ENCODE measurements at places on chromosomes 5 and 9. TPM values are rescaled to one million over a fixed set of nuclear protein-coding genes. Genes with fewer than 3 reads are reported as not detected.

DNA sequence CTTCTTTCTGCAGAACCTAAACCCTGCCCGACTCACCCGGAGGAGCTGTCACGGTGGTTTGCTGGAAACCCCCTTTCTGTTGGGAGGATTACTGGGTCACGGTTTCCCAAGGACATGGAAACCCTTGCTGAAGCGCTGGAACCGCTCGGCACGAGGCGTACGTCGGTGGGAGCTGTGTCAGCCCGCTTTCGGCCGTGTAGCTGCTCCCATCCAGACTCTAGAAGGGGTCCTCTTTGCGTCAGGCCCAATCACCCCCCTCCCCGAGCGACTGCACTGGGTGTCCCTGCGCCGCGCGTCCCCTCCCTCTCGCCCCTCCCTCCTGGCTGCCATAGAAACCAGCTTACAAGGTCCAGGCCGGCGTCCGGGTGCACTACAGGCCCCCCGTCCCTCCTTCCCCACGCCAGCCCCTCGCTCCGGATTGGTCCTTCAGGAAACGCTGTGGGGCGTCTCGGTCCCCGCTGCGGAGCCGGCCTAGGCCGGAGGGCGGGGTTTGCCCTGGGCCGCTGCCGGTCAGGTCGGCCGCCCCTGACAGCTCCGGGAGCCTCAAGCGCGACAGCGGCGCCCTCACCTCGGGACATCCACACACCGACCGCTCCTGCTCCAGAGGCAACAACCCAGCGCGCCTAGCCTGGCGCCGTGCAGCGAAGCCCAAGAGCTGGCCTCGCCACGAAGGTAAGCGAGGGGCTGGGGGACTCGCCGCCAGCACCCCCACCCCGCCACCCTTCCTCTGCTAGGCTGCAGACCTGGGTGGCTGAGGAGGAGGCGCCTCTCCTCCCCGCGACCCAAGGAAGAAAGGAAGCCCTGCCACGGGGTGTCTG, at the start of gene NIM1K:
Gene NIM1K (plus strand): TSS at position 486 of the 818 bp plus-strand sequence. CDS start 53,551 bp downstream, outside the sequence.
- peak; percentile 91 for DNase-seq

DNA sequence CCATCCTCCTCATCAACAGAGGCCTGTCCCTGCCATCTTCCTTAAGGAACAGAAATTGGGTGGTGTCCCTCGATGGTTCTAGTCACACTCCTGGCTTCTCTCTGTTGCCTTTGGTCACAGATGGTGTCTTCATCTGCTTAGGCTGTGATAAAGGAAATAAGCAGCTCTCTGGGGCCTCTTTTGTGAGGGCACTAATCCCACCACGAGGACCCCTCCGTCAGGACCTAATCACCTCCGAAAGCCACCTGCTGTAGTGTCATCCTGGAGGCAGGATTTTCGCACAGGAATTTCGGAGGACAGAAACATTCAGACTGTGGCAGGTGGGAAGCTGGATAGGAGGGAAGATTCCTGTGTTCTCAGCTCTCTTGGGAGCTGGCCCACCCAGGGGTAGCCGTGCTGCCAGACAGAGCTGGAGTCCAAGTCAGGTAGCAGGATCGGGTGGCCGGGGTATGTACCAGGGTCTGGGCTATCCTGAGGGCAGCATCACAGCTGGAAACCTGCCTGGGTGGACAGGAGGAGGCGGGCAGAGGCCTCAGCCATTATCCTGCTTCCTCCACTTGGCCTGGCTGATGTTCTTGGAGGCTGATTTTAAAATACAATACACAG, 59.5 kb downstream of the ANKRD33B start:
- DNase-seq = no peak

- no peak for DNase-seq
Observed at GRCh38 chr9:116569111-116569510, 118.0 kb upstream of the TRIM32 start.

GRCh38 chr9:132293145-132293721, 61.6 kb downstream of the SETX start:
- DNase-seq = no peak

Gene TYRP1
- not detected for polyA plus RNA-seq

Gene TTLL11
- 6.8 TPM for polyA plus RNA-seq

- peak; percentile 73 for DNase-seq
Observed at GRCh38 chr9:106862110-106862820, 701 bp upstream of the ZNF462 start.

DNA sequence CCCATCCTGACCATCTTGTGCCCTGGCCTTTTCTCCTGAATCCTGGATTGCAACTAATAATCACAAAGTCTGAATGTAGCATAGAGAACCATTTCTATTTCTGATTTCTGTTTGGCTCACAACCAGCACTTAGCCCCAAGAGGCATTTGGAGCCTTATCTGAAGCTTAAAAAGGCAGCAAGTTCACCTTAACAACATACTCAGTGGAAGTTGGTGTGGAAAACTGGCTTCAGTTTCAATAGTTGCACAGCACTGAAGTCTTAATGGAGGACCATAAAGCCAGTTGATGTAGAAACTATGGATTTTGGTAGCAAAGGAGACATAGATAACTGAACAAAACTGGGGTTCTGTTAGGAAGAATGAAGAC, 574.1 kb downstream of the PSAT1 start:
- no peak for DNase-seq

Gene ENC1
- polyA plus RNA-seq = 23.9 TPM

GRCh38 chr5:17258431-17258830, 41.0 kb downstream of the BASP1 start:
- DNase-seq = no peak

Gene CARD6
- polyA plus RNA-seq = 0.03 TPM

Gene PCDHB2
- 1.6 TPM for polyA plus RNA-seq

GRCh38 chr5:159021901-159022556, 77.7 kb downstream of the EBF1 start:
- DNase-seq = peak; percentile 70

DNA sequence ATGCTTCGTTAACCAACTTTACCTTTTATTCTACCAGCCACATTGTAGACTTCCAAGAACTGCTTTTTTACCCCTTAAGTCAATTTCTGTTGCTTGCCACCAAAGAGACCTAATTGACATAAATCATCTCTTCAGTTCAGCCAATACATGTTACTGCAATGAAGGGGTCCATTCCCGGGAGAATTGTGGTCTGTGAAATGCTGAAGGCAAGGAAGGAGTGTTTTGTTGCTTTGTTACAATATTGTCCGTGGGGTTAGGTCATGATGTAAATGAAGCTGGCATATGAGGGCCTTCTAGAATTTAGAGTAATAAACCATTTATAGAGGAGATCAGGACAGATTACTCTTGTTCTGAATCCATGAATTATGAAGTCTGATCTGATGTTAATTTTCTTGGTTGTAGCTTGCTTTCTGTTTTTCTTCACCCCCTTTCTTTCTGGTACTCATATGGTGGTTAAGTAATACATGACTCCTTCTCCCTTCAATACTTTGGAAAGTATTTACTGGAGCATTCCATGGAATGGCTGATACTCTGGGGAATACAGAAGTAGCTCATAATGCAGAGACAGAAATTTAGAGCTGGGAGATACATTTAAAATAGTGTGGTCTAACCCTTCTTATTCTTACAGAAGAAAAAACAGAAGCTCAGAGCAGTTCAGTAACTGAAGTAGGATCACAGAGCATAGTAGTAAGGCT, 297.0 kb upstream of the CLINT1 start:
- no peak for DNase-seq

DNA sequence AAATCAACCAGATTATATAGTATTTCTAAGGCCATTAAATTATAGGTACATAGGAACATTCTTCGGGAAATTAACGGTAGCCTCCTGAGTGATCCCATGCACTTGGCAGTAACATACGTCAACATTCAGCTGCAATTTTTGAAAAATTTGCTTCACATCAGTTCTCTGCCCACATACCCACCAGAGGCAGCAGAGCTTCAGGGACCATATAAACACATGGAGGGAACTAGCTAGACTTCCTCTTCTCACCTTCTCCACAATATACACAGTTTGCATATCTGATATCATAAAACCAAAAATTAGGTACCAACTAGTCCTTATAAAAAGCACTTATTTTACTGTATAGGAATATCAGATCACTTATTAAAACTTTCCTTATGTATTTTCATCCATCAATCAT, 4.8 kb downstream of the PSIP1 start:
- no peak for DNase-seq

- DNase-seq = no peak
Observed at GRCh38 chr9:137621131-137621757, 2.4 kb downstream of the EHMT1 start.

DNA sequence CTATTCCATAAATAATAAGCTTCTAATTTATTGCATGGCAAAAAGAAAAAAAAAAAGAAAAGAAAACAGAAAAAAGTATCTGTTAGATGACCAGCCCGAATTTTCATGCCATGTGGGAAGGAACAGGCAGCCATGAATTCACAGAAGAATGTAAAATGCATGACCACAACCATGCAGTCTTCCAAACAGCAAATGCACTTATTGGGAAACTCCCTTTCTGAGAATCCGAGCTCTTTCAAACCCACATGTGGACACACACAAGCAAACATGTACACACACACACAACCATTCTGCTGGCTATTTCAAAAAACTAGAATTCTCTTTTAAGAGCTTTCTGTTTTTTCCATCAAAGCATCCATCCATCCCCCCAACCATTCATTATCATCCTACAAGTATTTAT, 236.1 kb downstream of the DNAH5 start:
- DNase-seq = no peak

- DNase-seq = no peak
Observed at GRCh38 chr5:174245516-174246075, 200.1 kb downstream of the NSG2 start.

DNA sequence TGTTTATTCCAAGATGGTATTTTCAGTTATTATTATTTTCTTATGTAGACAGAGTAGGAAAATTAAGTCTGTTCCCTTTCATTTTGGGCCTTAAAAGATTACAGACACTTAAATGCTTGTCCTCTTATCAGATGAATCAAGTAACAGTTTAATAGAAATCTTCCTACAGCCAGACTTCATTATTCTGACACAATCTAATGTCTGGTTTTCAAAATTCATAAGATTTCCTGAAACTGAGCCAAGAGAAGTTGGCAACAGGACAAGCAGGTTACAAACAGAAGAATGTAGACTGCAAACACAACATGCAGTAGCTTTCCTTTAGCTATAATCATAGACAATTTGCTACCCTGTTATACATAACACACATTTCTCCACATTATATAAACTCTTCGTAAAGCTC, 130.5 kb downstream of the FBXL17 start:
- DNase-seq = peak; percentile 10

DNA sequence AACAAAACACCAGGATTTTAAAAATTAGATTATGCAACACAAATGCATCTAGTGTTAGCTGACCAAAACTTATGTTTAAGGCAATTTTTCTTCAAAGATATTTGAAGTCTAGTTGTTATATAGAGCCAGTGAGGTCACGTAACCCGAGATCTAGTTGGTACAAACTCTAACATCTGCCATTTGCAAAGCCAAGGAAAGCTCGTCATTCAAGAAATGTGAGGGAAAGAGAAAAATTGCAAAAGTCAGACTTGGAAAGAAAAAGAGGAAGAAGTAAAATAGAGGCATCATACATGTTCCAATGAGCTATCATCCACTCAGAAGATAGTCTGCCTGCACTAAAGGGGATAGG, 293.4 kb upstream of the PUM3 start:
- no peak for DNase-seq

Gene SLC6A18
- polyA plus RNA-seq = not detected

- DNase-seq = no peak
Observed at GRCh38 chr5:113122053-113122452, 145.5 kb downstream of the DCP2 start.

DNA sequence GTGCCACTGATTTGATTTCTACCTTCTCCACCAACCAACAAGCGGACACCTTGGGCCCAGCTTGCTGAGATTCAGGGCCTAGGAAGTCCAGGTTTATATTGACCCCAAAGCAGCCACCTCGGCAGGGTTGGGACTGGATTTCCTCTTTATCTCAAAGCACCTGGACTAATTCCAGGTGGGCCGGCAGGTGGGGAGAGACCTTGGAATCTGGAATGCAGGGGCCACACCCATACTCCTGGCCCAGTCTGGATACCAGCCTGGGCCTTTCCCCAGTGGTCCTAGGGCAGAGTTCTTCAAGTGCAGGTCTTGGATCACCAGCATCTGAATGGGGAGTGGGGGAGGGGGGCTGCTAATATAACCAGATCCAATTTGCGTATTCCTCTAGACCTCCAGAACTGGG, 93.1 kb downstream of the PCDH1 start:
- DNase-seq = no peak

- no peak for DNase-seq
Observed at GRCh38 chr5:37197340-37198050, 51.7 kb downstream of the CPLANE1 start.

- no peak for DNase-seq
Observed at GRCh38 chr5:14286574-14287421, 143.7 kb downstream of the TRIO start.

GRCh38 chr5:54927097-54927746, 58.2 kb downstream of the ESM1 start:
- no peak for DNase-seq

Gene IFNA8
- not detected for polyA plus RNA-seq

Gene PROB1
- polyA plus RNA-seq = 0.44 TPM

GRCh38 chr5:88887342-88887741, 4.4 kb upstream of the MEF2C start:
- no peak for DNase-seq

- DNase-seq = no peak
Observed at GRCh38 chr5:171314728-171315385, 5.8 kb downstream of the TLX3 start.

- DNase-seq = no peak
Observed at GRCh38 chr5:96254980-96255691, 177.9 kb downstream of the PCSK1 start.

GRCh38 chr9:69834056-69834455, 13.4 kb downstream of the CFAP95 start:
- no peak for DNase-seq

DNA sequence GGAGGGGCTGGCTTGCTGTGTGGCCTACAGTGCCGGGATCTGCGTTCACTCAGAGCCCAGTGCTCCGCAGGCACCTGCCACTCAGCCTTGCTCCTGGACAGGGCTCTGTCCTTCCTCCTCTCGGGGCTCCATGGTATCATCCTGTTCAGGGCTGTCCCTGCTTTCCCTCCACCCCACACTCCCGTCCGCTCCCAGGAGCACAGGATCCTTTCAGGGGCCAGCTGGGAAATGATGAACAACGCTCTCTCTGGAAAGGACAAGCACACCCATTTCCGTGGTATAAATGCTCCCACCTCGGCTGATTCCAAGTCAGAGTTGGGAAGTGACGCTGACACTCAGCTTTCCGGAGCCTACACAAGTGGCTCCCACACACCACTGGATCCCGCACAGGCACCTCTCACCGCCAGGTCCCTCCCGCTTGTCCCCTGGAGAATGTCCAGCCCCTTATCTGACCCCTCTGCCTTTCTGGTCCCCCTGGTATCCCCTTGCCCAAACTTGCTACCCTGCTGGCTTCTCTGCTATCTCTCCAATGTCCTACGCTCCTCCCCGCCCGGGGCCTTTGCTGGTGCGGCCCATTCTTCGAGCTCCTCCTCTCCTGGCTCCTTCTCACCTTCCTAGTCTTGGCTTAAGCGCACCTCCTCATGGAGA, 21.3 kb downstream of the HMCN2 start:
- DNase-seq = no peak

DNA sequence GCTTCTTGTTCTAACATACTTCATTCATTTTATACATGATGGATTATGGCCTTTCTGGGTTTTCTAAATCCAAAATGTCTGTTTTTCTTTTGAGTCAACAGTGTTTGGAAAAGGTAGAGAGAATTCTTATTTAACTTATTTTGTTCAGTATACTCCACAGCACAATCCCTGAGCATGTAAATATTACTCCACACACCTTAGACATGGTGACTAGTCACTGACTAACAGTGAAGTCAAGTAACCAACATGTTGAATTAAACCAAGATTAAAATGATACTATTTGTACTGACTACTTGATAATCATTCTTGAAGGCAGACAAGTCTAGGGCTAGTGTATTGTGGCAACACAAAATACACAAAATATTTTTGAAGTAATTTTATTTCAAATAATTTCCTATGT, 55.0 kb downstream of the HAPLN1 start:
- DNase-seq = no peak

Gene SPATA31A3
- polyA plus RNA-seq = not detected

Gene NUTM2F
- polyA plus RNA-seq = not detected
